ENCODE measurements at places on chromosomes 1 and 21. TPM values are rescaled to one million over a fixed set of nuclear protein-coding genes. Genes with fewer than 3 reads are reported as not detected.

DNA sequence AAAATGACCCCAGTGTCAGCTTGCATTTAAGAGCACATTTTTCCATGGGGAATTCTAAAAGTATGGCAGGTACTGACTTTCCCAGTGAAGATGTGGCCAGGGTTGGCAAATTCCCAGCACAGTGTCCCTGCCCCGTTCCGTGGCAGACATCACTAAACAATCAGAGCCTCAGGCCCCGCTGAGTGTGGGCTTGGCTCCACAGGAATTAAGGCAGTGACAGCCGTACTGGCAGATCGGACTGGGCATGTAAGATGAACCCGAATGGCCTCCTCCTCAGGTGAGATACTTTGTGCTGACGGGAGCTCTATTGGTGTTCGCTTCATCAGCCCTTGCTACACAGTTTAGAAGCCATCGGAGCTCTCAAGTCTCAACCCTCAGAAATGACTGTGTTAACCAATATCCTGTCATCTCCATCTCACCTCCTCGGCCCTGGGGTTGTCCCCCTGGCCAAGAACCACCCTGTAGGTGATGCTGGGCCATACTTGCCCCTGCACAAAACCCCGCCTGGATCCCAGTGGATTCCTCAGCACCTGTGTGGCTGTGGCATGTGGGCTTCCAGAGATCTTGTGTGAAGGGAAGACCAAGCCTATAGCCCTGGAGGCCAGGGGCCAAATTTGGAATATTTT, 29.0 kb upstream of the ABCG1 start:
- DNase-seq, result no peak

GRCh38 chr1:12097321-12097720, 34.2 kb downstream of the TNFRSF8 start:
- no peak for DNase-seq

GRCh38 chr1:174956976-174957375, 42.8 kb upstream of the CACYBP start:
- DNase-seq, result no peak

LRRC8C gene
- 8.4 TPM for total RNA-seq

NFASC gene
- 32.4 TPM for total RNA-seq

GRCh38 chr1:221337106-221337505, 404.8 kb downstream of the DUSP10 start:
- no peak for DNase-seq

DNA sequence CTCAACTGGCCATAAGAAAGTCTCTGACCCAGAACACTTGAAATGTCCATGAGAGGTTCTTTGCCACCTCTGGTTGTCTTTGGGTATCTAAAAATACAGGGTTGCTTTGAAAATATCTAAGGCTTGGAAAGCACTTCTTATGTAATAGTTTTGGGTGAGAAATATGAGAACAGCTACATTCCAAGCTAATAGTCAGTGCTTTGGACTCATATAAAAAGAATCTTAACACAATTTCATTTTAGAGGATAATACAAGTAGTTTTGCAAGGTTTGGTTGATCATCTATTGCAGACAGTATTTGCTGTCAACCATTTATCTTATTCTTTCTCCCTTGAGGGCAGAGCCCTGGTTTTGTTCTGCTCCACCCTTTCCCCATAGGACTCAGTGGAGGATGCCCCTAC, 207.5 kb downstream of the KCNK2 start:
- DNase-seq, result no peak

DNA sequence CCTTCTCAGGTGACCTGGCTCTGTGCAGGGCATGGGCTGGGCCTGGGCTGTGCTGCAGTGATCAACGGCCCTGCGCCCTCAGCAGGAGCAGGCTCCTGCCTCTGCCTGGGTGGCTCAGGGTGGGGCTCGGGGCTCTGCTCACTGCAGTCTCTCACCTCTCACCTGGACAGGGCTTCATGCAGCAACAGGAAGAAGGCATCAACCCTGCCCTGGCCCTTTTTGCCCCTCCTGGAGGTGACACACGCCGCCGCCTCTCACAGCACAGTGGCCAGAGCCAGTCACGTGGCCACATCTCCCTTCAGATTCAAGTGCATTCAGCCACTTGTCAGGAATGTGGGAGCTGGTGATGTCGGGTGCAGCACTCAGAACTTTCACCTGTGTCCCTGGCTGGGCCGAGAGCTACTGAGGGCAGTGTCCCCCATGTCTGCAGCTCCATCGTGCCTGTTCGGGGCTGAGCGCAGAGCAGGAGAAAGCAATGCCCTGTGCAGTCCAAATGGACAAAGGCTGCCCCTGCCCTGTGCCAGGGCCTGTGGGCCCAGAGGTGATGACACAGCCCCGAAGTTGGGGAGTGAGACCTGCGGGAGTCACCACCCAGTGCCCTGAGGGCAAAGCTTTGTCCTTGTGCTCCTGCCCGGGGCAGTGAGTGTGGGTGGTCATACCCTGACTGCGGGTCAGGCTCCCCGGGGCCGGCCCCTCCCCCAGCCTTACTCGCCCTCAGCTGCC, 314.0 kb downstream of the PTPRU start:
- no peak for DNase-seq

OR2AK2 gene
- 0.78 TPM for total RNA-seq

DNA sequence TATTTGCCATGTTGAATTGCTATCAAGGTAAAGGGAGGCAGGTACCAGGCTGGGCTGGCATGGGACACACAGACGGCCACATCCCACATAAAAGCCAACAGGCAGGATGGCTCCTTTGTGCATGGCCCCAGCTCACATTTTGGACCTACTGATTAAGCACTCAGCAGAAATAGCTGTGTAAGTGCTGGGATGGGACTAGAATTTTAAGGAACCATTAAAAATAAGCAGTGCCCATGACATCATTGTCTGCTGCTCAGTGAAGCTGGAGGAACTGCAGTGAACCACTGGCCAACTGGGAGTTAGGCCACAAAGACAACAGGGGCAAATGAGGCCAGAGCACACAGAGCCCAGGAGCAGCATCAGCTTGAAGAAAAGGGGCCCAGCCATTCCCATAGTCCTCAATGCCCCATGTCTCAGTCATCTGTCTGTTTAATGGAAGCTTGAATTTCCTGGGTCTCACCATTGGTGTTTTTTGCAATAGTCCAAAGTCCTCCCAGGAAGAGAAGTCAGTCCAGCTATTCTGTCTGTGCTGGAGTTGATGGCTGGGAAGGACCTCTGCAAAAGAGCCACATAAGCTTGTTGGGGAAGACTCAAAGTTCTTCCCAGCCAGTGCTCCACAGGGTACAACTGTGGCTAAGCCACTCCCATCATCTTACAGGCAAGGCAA, 45.3 kb upstream of the TNR start:
- peak; percentile 8 for DNase-seq

- DNase-seq, result no peak
These were observed 16.2 kb upstream of the DAB1 start for GRCh38 chr1:57440096-57440495.

C1orf116 gene
- total RNA-seq, result not detected

DNA sequence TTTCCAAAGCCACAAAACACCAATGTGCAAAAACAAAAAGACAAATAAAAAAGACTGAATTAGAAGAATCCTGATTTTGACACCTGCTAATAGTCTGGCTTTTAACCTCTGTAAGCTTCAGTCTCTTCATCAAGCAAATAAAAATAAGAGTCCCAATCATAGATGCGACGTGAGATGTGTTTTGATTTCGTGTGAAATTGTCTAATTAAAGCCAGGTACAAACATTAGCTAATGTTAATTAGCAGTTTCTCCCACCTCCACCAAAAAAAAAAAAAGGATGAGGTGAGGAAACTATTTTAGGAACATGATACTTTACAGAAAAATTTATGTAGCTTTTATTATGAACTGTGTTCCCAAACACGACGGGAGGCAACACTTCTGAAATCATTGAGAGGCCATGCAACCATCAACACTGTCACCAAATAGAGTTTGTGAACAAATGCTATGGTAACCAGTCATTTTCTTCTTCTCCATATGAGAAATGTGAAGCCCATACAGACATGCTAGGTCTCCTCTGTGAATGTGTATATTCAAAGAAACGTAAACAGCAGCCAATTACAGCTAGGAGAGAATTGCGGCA, 6.7 kb upstream of the EVI5 start:
- no peak for DNase-seq

GRCh38 chr1:93692026-93692425, 10.4 kb upstream of the BCAR3 start:
- DNase-seq, result no peak

DNA sequence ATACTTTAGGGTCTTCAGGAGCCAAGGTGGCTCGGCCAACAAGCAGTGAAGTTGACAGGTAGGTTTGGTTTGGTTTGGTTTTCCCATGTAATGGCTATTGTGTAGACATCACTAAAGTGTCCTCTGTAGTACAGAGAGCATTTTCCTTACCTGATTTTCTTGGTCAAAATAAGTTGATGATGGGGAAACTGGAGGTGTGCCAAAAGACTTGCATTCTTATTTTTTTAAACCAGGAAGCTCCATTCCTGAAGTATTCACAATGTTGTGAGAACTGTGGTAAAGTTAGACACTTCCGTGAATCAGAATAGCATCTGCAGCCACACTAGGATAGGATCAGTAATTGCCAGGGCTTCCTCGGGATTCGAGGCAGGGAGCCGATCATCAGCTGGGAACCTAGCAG, 2.9 kb downstream of the ZBTB37 start:
- DNase-seq, result no peak

SFN gene
- not detected for total RNA-seq

GRCh38 chr1:10105484-10105883, 72.7 kb downstream of the UBE4B start:
- peak; percentile 9 for DNase-seq

GRCh38 chr1:112798292-112798691, 83.2 kb upstream of the PPM1J start:
- no peak for DNase-seq

DNA sequence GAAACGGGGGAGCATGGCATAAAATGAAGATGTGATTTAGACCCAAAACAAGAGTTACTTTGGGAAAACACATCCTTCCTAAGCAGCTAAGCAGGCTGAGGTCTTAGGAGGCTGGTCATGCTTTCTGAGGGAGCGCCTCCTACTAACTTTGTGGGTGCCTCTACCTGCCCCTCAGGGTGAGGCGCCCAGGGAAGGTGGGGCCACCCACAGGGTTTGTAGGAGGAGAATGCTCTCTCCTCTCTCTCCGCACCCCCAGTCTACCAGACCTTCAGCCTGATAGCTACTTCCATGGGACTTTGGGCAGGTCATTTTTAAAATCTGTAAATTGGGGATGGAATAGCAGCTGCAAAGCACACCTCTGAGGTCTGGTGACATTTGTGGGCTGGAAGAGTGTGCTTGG, 23.8 kb downstream of the SLC27A3 start:
- no peak for DNase-seq

DNA sequence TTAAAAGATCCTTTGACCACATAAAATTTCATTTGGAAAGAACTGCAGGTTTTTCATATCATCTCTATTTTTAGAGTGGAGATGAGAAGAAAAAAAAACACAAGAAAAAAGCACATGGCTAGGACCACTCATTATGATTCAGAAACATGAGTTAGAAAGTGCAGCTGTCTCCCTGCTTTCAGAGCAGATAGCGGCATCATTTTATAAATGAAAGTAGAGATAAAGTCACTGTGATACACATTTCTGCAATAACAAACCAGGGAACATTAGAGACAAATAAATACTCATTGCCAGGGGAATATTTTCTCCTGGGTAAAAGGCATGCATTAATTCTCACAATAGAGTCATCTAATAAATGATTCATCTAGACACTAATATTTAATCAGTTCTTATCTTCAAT, 87.5 kb upstream of the PLPPR4 start:
- DNase-seq, result no peak

- no peak for DNase-seq
These were observed 6.8 kb downstream of the CENPS start for GRCh38 chr1:10437052-10437451.

DNA sequence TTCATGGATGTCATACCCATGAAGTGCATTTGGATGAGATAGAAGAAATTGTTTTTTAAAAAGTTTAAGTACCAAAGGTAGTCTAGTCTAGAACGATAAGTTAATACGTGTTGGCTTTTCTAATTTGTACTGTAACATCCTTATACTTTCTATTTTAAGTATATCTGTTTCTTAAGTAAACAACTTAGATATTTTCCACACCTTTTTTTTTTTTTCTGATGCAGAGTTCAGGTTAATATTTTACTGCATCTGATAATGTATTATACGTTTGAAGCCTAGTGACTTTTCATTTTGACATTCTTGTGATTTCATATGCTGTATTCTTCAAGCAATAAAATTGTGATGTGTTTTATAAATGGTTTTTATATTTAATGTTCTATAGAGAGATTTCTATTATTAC, 16.5 kb downstream of the DR1 start:
- DNase-seq, result no peak

DNA sequence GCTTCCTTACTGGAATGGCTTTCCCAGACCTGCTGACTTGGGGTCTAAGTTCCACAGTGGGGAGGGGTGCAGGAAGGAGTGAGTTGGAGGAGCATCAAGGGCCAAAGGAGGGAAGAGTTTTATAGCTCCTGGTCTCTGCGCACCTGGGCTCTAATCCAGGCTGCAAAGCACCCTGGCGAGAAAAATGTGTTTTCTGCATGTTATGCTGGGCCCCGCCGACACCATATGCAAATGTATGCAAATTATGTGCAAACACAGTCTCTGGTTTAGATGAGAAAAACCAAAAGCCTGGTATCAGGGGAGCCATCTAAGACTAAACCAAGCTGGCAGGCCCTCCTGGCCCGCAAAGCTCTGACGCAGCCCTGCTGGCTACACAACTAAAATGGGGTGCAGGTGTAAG, 95.0 kb downstream of the VWA5B1 start:
- no peak for DNase-seq

GRCh38 chr1:156012051-156012817, 8.5 kb downstream of the SSR2 start:
- no peak for DNase-seq

VASH2 gene
- 35.9 TPM for total RNA-seq

KCNJ9 gene
- 14.7 TPM for total RNA-seq

DNA sequence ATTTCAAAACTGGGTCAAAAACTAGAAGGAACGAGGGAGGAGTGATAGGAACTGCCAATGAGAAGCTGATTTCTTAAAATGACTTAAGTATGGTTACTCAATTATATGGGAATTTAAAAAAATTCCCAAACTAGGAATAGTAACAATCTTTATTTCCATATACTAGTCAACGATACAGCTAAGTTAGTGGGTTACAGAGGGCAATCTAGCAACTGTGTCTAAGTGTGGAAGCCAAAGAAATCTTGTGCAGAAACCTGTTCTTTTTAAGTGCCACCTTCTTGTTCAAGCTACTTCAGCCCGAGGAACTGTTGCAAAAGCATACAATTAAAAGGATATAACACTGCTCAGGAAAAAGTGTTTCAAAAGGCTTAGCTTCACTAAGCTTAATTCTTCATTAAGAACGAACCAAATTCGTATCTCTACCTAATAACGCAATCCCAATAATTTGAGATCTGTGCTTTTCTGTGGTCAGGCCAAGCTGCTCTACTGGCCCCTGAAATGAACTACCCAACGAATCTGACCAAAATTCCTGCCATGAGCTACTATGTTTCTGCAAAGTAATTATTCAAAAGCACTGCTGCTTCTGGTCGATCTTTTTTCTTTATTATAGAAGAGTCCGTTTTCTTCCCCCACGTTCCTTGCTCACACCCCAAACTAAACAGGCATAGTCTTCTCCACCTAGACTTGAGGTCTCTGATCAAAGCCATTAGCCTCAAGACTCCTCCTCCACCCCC, 1.8 kb downstream of the USP24 start:
- DNase-seq, result no peak
